ENCODE measurements at places on chromosomes 2 and 18.

- DNase-seq: no peak
Measured at GRCh38 chr2:195319112-195319460, 337.9 kb upstream of the SLC39A10 start.

GRCh38 chr2:27109083-27109482 is 9.8 kb downstream of the CGREF1 start:
- no peak for DNase-seq

- DNase-seq: no peak
Measured at GRCh38 chr2:112020561-112020960, 34.5 kb upstream of the TMEM87B start.

- no peak for DNase-seq
Measured at GRCh38 chr2:75135776-75136400, 63.4 kb downstream of the TACR1 start.

DNA sequence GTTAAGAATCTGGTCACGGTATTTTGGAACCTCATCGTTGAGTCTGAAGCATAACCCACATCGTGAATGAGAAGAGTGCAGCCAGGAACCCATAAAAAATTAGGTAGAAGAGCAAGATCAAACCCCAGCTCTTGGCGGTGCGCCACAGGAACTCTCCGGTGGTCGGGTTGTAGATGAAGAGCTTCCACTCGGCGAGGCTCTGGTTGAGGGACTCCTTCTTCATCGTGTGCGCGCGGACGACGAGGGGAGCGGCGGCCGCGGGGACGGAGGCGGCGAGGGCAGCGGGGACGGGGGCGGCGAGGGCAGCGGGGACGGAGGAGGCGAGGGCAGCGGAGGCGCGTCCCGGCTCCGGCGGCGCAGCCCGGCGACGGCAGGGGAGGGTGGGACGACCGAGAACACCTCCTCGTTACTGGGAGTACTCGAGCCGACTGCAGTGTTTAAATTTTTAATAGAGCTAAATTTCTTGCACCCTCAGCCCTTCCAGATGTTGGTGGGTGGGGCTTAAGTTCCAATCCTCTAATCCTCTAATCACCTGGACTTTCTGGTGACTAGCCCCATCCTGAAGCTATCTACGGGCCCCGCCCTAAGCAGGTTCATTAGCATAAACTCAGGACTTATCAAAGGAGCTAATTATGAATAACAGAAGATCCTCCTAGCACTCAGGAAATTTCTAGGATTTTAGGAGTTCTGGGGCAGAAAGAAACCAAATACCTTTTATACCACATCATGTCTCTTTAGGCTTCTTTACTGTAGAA is 20.4 kb upstream of the PAPOLG start:
- no peak for DNase-seq

GRCh38 chr2:67215214-67216055 is 181.7 kb upstream of the ETAA1 start:
- no peak for DNase-seq

GRCh38 chr18:46374850-46375249 is 270.7 kb downstream of the HAUS1 start:
- no peak for DNase-seq

- DNase-seq: no peak
Measured at GRCh38 chr18:59459369-59460071, 100.5 kb upstream of the LMAN1 start.

DNA sequence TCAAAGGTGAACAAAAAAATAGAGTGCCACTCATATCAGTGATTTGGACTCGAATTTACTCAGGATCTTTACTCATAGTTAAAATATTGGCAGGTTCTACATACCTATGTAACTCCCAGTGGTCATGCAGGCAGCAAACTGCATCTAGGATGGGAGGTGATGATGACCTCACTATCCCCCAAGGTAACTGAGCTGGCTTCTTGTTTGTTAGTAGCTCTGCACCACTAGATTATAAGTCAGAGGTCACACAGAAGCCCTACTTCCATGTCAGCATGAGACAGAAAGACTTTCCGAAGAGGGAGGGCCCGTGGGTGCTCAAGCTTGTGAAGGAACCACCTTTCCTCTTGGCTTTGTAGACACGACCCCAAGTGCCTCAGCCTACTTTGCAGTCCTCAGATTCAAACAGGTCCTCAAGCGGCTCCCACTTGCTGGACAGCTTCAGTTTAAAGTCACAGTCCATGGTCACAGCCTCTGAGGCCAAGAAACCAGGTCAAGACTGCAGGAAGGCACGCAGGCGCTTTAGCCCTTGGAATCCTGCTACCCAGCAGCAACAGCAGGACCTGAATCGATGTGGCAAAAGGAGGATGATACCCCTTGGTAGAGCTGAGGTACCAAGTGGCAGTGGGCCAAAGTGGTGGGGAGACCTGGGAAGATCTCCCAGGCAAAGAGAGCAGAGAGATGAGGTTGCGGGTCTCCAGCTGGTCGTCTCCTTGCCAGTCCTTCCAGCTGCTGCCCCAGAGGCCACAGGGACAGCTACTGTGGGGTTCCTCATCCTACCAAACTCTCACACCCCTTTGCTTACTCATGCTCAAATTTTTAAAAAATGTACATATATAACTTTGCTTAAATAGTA is 4.3 kb downstream of the NTSR2 start:
- no peak for DNase-seq

- no peak for DNase-seq
Measured at GRCh38 chr18:48790869-48791635, 159.7 kb downstream of the SMAD7 start.

- no peak for DNase-seq
Measured at GRCh38 chr2:226991663-226992062, 155.8 kb downstream of the RHBDD1 start.

GRCh38 chr2:28449488-28450395 is 46.1 kb upstream of the PLB1 start:
- peak; percentile 17 for DNase-seq
